ENCODE measurements at places on chromosomes 7 and 10.

DNA sequence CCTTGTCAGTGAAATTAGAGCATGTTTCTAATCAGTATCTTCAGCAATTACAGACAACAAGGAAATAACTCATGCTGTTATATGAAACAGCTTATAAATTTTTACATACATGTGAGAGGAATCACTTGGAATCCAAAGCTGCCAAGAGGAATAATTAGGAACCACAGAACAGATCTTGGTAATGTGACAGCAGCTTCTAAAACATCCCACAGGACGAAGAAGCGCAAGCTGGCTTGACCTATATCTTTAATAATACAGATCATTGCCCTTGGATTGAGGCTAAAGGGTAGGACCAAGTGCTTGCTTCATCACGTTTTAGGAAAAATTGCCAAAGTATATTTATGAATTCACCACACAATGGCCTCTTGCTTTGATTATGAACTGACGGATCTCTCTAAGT lies 869.8 kb downstream of the LRMDA start:
- DNase-seq: no peak

DNA sequence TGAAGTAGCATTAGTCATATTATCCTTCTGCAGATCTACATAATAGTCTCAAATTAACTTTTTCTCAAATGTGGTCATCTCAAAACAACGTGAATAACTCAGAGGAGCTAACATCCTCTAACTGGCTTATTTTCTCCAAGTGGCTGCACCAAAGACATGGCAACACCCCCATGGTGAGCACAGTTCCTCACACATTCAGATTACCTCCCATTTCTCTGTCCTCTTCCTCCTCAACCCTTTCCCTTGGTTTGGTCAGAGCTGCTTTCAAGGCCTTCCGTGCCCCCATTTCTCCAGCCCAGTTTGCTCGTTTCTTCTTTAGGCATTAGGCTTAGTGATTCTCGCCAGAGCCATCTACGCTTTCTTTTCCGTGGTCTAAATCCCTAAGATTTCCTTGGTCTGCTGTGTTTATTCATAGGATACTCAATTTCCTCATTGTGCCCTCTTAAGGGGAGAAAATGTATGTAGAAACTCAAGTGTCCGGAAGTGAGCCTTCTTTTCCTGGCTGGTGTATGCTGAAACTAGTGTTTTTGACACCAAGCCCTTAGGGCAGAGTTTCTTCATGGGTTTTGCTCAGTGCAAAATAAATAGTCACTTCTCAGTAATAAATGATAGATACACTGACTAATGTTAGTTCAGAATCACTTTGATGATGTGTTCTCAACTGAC lies 2.6 kb downstream of the MET start:
- DNase-seq: no peak

DNA sequence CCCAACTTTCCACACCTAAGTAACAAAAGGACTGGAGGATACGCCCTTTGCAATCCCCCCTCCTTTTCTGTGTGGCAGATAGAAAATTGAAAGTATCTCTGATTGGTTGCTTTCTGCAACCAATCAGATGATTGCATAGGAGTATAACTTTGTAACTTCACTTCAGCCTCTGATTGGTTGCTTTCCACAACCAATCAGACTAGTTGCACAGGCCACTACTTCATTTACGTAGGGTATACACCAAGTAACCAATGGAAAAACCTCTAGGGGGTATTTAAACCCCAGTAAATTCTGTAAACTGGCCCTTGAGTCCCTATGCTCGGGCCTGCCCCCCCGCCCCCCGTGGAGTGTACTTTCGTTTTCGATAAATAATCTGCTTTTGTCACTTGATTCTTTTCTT lies 1080.4 kb downstream of the CNTNAP2 start:
- DNase-seq: no peak

- DNase-seq: no peak
Observed at GRCh38 chr10:58781873-58782488, 269.3 kb downstream of the BICC1 start.

GRCh38 chr7:113892818-113893217 lies 26.0 kb downstream of the PPP1R3A start:
- DNase-seq: no peak

DNA sequence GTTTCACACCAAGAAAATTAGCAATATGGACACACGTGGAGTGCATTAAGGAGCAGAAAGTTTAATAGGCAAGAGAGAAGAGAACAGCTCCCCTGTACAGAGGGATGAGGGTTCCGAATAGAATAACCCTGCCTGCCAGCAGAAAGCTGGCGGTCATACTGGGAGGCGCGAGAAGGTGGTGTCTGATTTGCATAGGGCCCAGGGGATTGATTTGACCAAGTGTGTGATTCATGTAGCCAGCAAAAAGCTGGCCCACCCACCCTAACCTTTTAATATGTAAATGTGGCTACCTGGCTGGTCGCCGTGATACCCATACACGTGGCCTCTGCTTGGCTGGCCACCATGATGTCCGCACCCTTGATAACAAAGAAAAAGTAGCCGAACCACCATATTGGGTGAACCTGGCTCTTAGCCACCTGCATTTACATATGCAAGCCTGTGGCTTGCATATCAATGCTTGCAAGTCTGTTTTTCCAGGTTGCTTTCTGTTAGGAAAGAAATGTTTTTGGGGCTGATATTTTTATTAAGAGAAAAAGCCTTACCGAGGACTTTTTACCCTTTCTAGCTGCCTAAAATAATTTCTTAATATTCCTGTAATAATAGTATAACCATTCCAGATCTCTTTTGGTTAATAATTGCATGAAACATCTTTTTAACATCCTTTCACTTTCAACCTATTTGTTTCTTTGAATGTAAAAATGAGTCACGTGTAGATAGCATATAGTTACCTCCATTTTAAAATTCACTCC lies 20.5 kb upstream of the VWDE start:
- no peak for DNase-seq
